ENCODE measurements at places on chromosomes 7 and 10.

DNA sequence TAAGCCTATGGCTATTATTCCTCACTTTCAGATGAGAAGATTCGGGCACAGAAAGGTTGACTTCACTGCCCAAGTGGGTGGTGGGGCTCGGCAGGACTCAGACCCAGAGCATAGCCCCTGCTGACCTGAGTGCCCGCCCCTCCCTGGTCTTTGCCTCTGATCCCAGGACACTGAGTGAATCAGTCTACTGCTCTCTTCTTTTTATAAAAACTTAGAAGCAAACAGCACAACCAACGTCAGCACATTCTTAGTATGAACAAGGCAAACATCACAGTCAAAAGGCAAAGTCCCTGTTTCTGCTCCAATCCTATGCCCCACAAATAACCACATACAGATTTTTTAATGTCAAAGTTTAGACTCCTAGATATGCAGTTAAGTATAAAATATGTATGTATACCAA lies 237.8 kb downstream of the ZMYND11 start:
- no peak for DNase-seq

DNA sequence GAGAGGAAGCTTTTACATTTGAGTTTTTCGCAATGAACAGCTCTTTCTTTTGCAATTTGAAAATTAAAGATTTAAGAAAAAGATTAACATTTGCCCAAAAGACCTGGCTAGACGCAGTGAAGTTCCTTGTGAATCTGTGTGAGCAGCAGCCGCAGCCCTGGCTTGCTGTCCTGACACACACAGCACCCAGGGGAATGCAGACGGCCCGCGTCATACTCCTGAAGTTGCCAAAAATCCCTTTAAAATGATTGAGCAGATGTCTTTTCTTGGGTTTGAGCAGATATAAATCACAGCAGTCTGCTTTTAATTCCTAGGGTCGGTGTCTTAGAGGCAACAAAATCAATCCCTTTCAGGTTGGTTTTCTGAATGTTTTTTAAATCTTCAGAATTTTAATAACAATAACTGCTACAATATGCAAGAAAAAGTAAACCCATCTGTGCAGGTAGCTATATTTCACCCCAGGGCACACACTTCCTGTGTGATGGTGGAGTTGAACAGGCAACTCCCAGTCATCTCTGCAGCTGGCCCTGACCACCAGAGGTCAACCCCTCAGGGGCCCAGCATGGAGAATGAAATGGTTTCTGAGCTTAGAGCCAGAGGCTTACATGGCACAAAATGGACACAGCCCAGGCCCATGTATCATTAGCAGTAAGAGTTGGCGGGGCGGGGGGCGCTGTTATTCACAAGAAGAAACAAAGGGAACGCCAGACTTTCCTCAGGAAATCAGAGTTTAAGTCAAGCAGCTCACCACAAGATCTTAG lies 32.2 kb upstream of the TRIL start:
- no peak for DNase-seq

DNA sequence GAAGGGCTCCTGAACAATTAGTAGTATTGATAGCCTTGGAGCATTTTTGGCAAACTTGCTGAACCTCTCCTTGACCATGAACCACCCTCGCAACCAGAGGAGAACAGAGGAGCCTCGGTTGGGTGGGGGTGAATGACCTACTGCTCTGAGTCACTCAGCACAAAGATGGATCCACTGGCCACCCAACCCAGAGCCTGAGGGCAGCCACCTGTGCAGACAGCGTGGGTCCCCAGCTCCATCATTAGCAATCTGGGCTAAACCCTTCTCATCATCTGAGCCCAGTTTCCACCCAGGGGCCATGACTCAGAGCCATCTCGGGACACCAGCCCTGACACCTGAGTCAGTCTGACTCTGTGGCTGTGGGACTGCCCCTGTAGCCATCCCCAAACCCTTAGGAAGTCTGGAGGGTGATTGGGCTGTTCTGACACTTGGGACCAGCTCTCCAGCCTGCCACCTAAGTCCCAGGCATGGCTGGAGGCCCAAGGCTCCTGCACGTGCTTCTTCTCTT lies 171.8 kb upstream of the GPR26 start:
- DNase-seq = no peak

GRCh38 chr10:44703241-44704155 lies 207.6 kb upstream of the TMEM72 start:
- no peak for DNase-seq

All from NCI-H446 (cell line).